ENCODE measurements at places on chromosomes 5 and 9. TPM values are rescaled to one million over a fixed set of nuclear protein-coding genes. Genes with fewer than 3 reads are reported as not detected.

DNA sequence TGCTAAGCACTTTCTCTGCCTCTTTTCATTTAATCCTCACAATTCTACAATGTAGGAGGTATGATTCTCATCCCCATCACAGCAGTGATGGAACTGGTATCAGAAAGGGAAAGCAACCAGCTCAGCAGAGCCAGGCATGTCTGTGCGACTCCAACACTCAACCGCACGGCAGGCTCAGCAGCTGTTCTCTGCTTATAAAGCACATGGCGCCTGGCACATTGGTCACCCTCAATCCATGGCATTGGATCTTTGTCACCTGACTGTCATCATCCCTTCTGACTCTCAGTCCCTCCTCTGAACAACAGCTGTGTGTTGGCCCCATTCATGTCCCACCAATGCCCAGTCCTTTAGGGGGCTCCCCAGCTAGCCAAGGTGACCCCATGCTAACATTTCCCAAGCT lies 45.1 kb upstream of the HAND1 start:
- no peak for DNase-seq

- no peak for DNase-seq
Observed at GRCh38 chr9:18478501-18479361, 4.8 kb downstream of the ADAMTSL1 start.

GRCh38 chr9:18611971-18612370 lies 138.0 kb downstream of the ADAMTSL1 start:
- no peak for DNase-seq

- DNase-seq = no peak
Observed at GRCh38 chr5:60738461-60738860, 38.5 kb upstream of the DEPDC1B start.

- DNase-seq = no peak
Observed at GRCh38 chr5:43231977-43232376, 40.0 kb downstream of the NIM1K start.

- DNase-seq = no peak
Observed at GRCh38 chr9:135344915-135345500, 134.6 kb upstream of the PPP1R26 start.

DNA sequence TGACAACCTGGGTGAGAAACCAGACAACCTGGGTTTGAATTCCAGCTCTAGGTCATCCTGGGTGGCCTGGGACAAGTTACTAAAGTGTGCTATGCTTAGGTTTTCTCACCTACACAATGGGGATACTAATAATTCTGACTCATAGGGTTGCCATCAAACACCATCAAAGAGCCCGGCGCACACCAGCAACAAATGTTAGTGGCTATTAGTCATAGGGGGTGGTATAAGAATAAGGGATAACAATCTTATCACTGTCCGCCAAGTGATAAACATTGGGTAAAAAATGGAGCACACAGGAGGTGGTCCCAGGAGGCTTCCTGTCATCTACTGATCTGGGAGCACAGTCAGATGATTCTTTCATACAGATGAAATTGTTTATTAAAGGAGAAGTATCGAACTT lies 61.4 kb upstream of the AFAP1L1 start:
- DNase-seq = no peak

GRCh38 chr5:171926311-171926710 lies 80.1 kb downstream of the FBXW11 start:
- DNase-seq = no peak

The GRHPR gene
- polyA plus RNA-seq = 114 TPM

The MYMK gene
- not detected for polyA plus RNA-seq

DNA sequence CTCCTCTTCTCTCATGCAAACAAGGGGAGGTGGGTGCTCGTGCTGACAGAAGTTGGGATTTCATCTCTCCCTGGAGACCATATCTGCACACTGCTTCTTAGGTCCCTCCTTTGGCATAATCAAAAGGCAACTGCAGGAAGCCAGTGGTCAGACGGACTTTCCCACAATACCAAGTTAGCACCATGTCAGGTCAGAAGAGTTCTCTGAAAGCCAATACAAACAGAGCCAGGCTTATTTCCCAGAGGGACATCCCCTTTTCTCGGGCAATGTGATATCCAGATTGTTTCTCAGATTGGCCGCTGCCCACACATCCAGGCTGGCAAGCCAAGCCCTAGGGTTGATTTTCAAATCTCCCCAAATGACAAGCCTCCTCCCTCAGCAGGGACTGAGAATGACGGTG lies 241.1 kb downstream of the NFIB start:
- DNase-seq = no peak

The CBY3 gene
- polyA plus RNA-seq = 0.26 TPM

The CHSY3 gene
- 4.6 TPM for polyA plus RNA-seq

DNA sequence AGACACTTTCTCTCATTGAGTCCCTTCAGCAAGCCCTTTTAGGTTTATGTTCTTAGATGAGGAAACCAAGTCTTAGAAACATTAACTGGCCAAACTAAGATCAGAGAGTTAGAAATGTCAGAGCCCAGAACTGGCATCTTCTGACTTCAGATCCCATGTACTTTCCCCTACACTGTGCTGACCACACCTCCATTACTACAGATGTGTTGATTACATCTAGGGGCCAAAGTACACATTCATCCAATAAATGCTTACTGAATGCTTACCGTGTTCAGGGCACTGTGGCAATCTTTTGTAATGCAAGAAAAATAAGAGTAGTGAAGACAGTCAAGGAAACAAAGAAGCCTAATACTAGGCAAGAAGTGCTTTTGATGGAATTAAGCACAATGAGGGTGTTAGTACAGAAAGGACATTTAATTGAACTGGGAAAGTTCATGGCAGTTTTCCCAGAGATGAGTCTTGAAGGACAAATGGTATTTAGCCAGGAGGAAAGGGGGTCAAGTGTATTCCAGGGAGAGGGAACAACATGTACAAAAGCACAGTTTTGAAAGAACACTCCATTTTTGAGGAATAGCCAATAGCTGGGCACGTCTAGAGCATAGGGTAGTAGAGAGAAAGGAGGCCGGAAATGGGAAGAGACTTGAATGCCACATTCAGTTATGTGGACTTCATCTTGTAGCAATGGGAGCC lies 89.7 kb upstream of the CDKN2B start:
- no peak for DNase-seq

DNA sequence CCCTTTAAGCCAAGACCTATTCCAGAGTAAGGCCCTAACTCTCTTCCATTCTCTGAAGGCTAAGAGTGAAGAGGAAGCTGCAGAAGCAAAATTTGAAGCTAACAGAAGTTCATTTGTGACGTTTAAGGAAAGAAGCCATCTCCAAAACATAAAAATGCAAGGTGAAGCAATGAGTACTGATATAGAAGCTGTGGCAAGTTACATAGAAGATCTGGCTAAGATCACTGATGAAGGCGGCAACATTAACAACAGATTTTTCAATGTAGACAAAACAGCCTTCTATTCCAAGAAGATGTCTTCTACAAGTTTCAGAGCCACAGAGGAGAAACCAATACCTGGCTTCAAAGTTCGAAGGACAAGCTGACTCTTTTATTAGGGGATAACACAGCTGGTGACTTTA lies 1143.4 kb downstream of the CDH12 start:
- no peak for DNase-seq

- DNase-seq = no peak
Observed at GRCh38 chr9:93697352-93698139, 121.2 kb downstream of the PHF2 start.

Measured in left renal pelvis (tissue), 4 donors.